Activated T-helper 1 cell treated with anti-CD3 and anti-CD28 coated beads, Interleukin-2, amount 50 U/mL, for 16 hours (primary cell): ENCODE measurements at places on chromosomes 5 and 9.

GRCh38 chr9:107337676-107338590, 54.9 kb downstream of the RAD23B start:
- DNase-seq = no peak

GRCh38 chr9:36976371-36977030, 57.6 kb downstream of the PAX5 start:
- DNase-seq = no peak

DNA sequence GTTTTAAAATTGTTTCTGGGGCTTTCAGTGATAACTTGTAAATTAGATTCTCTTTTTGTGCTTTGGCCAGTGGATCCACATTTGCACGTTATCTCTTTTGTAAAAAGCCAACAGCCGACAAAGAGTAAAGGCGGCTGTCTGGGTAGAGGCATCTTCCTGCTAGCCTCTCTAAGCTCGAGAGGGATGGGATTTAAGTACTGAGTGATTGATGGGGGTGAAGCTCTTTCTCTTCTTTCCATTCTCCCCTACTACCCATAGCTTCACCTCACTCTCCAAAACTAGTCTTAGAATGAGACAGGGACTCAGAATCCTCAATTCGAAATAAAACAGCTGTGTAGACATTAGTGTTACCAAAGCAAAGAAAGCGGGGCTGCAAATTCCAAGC, 3.4 kb downstream of the PBX3 start:
- DNase-seq = no peak

GRCh38 chr5:175822225-175822624, 49.2 kb upstream of the CPLX2 start:
- DNase-seq = no peak

GRCh38 chr9:127825319-127826051, 22.8 kb downstream of the FPGS start:
- no peak for DNase-seq

DNA sequence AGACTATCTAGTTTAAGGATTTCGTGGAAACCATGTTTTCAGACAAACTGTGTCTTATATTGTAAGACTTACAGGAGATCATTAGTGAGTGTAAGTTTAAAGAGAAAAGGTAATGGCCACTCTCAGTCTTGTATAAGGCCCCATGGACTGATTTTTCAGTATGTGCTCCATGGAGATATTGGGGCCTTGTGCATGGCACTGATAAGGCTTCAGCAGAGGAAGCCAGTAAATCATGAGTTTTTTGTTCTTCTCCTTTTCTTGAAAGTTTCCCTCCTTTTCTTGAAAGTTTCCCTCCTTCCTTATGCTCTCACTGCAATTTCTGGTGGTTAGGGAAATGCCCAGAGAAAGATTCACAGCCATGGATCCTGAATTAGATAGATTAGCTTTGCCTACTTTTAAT, 471.3 kb downstream of the LRRC70 start:
- DNase-seq = no peak

DNA sequence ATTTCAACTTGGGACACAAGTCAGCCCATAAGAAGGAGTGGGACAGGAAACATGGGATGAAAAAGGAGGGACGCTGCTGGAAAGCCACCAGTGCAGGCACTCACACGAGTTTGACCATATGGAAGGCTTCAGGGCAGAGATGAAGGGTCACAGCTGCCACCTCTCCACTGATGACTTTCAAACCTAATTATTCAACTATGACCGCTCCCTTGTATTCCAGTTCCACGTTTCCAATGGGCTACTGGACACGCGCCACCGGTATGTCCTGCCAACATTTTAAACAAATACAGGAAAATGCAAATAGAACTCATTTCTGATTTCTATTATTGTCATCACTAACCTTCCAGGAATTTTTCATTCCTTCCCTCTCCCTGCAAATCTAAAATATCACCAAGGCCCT, 134.7 kb downstream of the SLC1A3 start:
- no peak for DNase-seq

GRCh38 chr9:1272488-1272887, 222.3 kb downstream of the DMRT2 start:
- no peak for DNase-seq

GRCh38 chr9:4939118-4939561, 45.9 kb upstream of the JAK2 start:
- no peak for DNase-seq

GRCh38 chr9:2559192-2560152, 62.1 kb upstream of the VLDLR start:
- DNase-seq = no peak

GRCh38 chr5:142544071-142544753, 141.7 kb downstream of the FGF1 start:
- DNase-seq = no peak

GRCh38 chr9:133044661-133045060, 13.9 kb downstream of the GTF3C5 start:
- DNase-seq = no peak

DNA sequence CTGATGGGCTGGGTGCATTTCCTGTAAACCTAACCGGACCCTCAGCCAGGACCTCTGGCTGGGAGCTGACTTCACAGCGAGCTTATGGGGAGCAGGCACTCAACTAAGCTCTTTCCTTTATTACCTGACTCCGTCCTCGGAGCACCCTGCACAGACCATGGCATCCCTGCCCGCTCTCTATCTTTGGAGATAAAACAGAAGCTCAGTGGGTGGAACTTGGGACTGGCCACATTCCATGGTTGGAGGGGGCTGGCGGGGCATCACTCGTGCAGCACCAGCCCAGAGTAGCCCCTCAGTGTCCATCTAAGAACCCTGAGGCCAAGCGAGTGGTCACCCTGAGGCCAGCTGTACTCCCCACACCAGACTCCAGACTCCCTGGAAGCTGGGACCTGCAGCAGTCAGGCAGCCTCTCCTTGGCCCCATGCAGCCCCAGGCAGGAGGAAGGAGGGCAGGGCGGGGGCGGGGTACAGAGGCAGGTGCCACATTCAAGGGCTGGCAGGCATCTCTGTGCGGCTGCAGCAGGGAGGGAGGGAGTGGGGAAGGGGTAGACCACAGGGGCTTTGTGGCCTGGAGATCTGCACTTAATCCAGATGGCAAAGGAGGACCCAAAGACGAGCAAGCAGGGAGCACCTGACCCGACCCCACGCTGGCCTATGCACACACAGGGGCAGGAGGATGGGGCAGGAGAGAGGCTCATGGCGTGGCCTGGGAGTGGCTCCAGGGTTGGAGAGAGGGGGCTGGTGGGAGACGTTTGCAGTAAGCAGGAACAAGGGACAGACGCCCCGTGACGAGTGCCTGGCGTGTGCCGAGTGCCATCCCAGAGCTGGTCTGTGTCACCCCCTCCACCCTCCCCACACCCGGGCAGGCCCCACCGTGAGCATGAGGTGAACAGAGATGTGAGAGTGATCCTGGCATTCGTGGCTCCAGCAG, 26.1 kb downstream of the GLT6D1 start:
- DNase-seq = no peak

GRCh38 chr5:17317473-17317872, 100.0 kb downstream of the BASP1 start:
- no peak for DNase-seq

GRCh38 chr5:40932766-40933165, 23.5 kb downstream of the C7 start:
- no peak for DNase-seq

- no peak for DNase-seq
Observed at GRCh38 chr9:5608298-5609225, 20.3 kb upstream of the RIC1 start.

DNA sequence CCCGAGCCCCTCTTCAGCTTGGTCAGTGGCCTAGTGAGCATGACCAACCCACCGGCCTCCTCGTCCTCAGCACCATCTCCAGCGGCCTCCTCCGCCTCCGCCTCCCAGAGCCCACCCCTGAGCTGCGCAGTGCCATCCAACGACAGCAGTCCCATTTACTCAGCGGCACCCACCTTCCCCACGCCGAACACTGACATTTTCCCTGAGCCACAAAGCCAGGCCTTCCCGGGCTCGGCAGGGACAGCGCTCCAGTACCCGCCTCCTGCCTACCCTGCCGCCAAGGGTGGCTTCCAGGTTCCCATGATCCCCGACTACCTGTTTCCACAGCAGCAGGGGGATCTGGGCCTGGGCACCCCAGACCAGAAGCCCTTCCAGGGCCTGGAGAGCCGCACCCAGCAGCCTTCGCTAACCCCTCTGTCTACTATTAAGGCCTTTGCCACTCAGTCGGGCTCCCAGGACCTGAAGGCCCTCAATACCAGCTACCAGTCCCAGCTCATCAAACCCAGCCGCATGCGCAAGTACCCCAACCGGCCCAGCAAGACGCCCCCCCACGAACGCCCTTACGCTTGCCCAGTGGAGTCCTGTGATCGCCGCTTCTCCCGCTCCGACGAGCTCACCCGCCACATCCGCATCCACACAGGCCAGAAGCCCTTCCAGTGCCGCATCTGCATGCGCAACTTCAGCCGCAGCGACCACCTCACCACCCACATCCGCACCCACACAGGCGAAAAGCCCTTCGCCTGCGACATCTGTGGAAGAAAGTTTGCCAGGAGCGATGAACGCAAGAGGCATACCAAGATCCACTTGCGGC, 1.8 kb downstream of the EGR1 start:
- no peak for DNase-seq

- DNase-seq = no peak
Observed at GRCh38 chr9:136607334-136607919, 55.3 kb upstream of the EGFL7 start.

DNA sequence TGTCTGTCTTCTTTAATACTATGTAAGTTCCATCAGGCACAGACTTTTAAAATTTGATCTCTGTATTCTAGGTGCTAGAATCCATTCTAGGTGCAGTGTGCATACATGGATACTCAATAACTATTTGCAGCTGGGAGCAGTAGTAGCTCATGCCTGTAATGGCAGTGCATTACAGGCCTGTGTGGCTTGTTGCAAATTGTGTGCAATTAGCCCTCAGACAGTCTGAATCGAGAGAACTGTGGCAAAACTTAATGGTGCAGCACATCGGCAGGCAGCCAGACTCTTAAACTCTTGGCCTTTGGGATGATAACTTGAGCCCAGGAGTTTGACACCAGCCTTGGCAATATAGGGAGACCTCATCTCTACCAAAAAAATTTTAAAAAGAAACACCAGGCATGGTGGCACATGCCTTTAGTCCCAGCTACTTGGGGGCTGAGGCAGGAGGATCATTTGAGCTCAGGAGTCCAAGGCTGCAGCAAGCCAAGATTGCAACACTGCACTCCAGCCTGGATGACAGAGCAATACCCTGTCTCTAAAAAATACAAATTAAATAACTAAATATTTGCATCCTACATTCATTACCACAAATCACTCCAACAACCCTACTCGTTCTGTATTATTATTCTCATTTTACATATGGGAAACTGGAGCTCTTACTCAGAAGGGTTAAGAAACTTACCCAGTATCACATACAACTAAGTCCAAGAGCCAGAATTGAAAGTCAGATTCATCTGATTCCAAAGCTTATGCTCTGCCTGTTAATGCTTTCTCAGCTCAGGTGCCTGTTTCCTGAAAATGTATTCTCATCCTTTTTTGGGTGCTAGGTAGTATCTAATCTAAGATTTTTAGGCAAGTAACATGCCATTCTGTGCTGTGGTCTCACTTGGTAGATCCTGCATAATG, 30.1 kb downstream of the PRKACG start:
- DNase-seq = no peak

GRCh38 chr5:128665747-128666355, 127.8 kb upstream of the FBN2 start:
- no peak for DNase-seq

DNA sequence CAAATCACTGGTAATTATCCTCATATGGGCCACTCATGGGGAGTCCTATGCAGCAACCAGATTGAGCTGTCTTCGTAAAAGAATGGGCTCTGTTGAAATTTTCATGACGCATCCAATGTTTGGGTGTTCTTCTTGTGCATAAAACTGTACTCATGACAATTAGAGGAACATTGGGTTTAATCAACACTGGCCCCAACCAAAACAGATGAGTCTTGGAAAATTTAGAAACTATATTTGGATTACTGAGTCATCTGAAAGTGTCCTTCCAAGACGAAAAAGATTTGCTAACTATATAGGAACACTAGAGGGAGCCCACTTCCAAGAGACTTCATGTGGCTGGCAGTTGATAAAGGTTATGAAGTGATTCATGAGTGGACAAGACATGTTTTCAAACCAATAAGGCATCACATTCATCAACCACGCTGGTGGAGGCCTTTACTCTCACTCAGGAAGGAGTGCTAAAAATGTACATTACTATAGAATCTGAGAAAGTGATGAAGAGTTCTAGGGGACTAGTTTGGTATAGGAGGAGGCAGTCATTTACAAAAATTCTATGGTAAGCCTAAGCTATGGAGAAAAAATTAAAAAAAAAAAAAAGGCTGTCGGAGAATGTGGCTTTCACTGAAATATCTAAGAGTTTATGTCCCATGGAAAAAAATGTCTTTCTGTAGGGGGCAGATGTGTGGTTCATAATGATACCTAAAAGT, 313.5 kb downstream of the PRDM9 start:
- DNase-seq = no peak

GRCh38 chr9:22010866-22011625, 1.9 kb upstream of the CDKN2B start:
- no peak for DNase-seq

DNA sequence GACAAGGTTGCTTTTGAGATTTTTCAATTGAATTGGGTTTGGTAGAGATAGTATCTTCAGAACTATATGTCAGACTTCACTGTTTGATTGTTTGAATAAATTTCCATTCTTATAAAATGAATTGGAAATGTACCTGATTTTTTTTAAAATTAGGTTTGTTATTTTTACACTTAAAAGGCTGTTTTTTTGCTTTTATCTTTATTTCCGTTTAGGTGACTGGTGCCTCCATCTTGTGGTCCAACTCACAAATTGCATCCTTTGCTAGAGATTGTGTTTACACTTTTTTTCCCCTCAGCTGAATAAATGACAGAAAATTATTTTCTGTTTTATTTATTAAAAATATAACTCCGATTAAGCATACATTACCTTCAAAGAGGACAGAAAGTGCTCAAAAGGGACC, 15.6 kb downstream of the NDUFAF2 start:
- DNase-seq = no peak

DNA sequence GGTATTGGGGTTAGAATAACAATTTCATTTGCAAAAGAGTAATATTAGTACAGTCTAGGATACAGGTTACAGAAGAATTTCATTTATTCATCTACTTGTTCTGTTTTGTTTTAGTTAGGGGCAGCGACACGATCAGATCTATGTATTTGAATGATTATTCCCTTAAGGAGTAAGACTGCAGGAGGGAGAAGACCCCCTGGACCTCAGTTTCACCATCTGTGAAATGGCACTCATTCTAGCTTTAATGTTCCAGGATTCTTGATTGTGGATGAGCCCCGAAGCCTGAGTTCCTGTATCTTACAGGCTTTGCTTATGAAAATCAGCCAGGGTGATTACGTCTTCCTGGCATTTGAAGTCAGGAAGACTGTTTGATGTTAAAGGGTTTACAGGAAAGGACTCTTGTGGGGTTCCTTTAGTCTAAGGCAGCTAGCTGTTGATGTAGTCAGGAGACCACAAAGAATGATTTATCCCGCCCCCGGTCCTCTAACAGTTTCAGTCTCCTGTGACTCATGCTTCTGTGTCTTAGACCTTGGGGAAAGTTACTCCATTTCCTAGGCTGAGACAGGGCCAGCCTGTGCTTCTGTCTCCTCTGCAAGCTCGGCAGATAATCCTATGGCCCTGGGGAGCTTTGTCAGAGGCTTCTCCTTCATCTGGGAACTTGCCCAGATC, 11.5 kb downstream of the SMIM3 start:
- no peak for DNase-seq

- peak; percentile 1 for DNase-seq
Observed at GRCh38 chr9:135513351-135513846, 7.8 kb upstream of the LCN1 start.
